ENCODE measurements at places on chromosomes 12 and 14.

- no peak for DNase-seq
Measured at GRCh38 chr14:45144658-45145057, 8.9 kb downstream of the FANCM start.

GRCh38 chr12:33614630-33615029 is 175.0 kb upstream of the SYT10 start:
- DNase-seq: no peak

GRCh38 chr14:68399971-68400370 is 392.9 kb downstream of the ZFP36L1 start:
- DNase-seq: no peak

- no peak for DNase-seq
Measured at GRCh38 chr14:103638594-103638993, 9.6 kb downstream of the KLC1 start.

DNA sequence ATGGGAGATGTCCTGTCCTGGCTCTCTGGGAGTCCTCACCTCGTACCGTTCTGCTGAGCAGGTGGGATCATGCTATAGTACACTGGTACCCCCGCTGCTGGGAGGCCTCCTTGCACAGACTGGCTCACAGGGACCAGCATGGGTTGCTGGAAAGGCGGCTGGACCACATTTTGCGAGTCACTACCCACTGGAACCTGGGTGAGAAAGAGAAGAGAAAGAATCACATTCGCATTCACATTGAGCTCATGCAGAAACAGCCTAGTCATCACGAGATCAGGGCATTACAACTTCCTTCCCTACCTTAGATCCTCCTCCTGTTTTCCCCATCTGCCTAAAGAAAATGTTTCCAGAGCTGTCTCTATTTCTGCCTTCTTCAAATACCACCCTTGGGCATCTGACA is 17.3 kb upstream of the STAC3 start:
- no peak for DNase-seq

DNA sequence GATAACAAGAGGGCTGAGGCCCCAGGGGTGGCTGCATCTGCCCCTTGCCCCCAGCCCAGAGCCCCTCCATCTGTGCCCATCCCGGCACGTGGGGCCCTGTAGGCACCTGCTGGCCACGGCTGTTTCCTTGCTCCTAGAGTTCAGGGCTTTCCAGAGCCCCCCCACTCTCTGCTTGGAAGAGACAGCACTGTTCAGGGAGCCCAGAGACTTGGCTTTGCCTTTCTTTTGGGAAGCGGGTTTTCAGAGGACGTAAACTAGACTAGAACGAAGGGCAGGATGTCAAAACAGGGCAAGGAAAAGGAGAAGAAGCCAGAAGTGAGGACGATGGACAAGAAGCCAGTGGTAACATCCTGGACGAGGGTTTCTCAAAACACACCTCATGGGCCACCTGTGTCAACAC is 163.3 kb upstream of the LHX5 start:
- DNase-seq: no peak

DNA sequence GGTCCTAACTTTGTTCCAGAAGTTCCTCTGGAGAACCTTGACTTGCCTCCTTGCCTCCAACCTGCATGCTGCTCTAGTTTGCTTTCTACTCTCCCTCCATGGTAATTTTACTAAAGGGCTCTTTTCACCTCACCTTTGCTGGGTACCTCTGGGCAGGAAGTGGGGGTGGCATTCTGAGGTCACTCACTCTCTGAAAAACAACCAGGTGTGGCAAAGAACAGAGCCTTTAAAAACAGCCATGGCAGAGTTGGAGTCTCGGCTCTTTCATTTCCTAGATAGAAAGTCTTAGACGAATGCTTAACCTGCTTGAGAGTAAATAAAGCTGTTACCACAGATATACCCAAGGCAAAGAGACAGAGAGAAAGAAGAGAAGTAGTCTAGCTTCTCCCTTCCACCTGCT is 827.9 kb downstream of the BCL11B start:
- DNase-seq: peak; percentile 6

DNA sequence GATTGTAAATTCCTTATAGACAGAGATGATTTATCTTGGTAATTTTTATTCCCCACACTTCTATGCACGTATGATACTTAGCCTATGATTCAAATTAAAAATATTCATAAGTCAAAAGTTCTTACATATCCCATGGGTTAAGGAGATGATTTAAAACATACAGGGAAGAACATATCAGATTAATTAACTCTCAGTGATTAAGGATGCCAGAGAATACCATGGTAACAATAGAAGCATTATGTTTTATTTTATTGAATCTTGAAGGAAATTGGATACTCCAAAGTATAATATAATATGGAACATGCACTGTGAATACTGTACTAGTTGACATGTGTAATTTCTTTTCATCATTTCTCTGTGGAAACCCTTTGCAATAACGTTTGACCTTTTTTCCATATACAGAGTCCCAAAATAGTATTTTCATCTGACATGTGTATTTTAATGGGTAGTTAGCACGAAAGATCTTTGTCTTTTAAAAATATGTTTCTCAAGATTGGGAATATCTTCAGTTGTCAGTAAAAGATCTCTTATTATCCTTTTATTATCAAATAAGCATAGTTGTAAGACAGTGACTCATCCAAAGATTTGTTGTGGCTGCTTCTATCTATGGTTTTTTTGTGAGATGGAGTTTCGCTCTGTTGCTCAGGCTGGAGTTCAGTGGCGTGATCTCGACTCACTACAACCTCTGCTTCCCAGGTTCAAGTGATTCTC is 166.7 kb downstream of the RAD51B start:
- no peak for DNase-seq

GRCh38 chr12:31362759-31363415 is 36.9 kb upstream of the SINHCAF start:
- peak; percentile 6 for DNase-seq

- DNase-seq: no peak
Measured at GRCh38 chr14:78983126-78983525, 813.0 kb downstream of the NRXN3 start.

- DNase-seq: no peak
Measured at GRCh38 chr12:119008691-119009221, 27.4 kb downstream of the SRRM4 start.

- DNase-seq: no peak
Measured at GRCh38 chr14:76881348-76881747, 55.1 kb downstream of the LRRC74A start.

GRCh38 chr14:70156592-70156991 is 32.2 kb downstream of the SLC8A3 start:
- no peak for DNase-seq

DNA sequence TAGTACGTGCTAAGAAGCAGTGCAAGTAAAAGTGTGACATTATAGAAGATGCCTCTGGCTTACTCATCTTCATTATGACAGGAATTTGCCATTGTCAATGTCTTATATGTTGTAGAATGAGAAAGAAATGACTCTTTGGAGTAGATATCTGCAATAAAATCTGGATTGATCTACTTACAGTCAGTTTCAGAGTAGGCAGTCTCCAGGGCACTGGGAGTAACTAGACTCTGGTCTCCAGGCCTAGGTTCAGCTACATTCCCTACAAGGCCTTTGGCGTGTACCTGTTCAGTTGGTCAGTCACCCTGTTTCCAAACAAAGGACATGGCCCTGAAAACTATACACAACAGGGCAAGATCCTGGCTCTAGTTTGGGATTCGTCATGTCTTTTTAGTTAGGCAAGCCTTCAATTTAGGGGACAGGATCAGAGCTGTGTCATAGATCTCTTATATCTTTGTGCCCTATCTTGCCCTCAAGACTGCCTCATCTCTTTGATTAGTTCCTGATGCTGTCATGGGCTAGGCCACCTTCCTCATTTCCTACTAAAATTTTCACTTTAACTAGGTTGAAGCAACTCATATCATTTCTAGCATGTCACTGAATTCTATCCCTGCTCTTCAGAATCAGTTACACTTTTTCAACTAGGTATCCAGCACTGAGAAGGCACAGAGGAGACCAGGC is 410.0 kb downstream of the RAD51B start:
- DNase-seq: no peak

GRCh38 chr14:77017666-77018065 is 10.8 kb downstream of the IRF2BPL start:
- DNase-seq: no peak

DNA sequence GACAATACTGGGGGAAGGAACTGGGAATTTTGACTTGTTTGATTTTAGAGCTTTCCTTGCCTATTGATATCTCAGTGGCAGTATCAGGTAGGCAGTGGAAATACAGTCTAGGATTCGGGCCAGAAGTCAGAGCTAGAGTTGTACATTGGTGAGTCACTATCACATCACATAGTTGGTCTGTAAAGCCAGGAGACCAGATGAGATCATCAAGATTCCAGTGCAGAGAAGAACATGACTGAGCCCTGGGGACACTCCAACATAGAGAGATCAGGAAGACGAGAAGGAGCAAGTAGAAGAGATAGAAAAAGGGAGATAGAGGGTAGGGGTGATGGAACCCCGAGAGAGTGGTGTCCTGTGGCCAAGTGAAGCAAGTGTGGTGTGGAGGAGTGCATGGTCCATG is 46.6 kb upstream of the NR1H4 start:
- DNase-seq: no peak

DNA sequence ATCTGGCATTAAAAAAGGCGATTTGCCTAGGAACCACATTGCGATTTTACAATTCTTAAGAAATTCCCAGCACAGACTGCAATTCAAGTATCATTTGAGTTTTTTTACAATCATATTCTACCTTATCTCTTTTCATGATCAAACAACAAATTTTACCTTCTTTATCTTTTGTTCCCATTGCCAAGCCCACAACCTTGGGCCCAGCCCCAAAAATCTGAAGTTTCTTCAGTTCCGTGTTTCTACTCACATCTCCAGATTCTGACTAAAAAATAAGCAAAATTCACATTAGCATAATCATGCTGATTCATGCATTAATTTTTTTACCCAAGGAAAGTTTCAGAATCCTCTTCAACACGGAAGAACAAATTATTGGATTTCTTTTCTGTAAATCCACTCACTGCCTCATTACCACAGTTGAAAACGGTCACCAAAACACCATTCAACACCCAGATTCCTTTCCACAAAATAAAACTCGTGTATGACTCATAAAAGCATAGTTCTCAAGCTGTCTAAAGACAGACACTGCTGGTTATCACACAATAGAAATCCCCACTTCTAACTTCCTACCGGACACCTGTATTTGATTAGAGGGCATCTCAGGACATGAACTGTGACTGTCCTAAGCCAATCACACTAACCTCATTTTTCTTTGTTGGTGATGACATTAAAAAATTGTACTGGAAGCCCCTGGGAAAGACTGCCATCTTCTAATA is 32.7 kb downstream of the KDM5A start:
- DNase-seq: no peak

DNA sequence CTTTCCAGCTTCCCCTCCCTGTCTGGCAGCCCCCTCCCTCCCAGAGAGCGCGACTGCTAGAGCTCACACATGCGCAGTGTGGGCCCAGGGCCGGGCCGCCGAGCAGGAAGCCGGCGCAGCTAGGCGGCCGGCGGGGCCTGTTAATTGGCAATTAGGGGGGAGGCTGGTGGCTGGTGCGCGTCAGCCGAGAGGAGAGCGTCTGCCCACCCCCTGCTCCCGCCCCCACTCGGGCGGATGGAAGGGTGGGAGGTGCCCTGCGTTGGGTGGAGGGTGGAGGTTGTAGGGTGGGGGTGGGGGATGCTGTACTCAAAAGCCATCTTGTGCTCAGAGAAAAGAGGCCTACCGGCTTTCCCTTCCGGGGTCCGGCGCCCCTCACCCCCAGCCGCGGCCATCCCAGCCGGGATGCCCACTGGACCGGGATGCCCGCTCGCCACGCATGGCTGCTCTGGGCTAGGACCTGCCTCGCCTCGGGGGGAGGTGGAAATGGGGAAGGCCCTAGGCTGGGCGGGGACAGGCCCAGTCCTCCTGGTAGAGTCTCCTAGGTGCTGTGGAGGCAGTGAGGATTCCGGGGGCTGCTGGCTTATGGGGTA is 9.2 kb downstream of the HOXC8 start:
- peak; percentile 73 for DNase-seq

DNA sequence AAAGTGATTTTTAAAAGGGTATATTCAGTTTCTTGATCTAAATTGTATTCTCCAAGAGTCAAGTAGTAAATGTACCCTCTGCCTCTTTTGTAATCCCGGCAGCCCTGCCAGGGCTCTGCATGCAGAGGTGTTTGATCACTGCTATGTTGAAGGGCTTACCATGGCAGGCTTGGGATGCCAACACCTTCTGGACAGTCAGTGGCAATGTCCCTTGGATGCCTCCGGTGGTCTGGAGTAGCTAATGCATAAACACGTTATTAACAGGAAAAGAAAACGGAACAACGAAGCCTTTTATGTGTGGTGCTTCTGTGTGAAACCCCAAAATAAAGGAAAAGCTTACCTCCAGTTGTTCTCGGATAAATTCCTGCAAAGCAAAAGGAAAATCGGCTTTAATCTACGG is 19.9 kb downstream of the EIF2B2 start:
- no peak for DNase-seq

GRCh38 chr14:25041484-25041883 is 8.5 kb downstream of the STXBP6 start:
- DNase-seq: no peak

- DNase-seq: no peak
Measured at GRCh38 chr14:91255026-91255695, 10.7 kb upstream of the GPR68 start.

Measured in effector memory CD8-positive, alpha-beta T cell (primary cell).